ENCODE measurements at places on chromosomes 7 and 10. TPM values are rescaled to one million over a fixed set of nuclear protein-coding genes. Genes with fewer than 3 reads are reported as not detected.

DNA sequence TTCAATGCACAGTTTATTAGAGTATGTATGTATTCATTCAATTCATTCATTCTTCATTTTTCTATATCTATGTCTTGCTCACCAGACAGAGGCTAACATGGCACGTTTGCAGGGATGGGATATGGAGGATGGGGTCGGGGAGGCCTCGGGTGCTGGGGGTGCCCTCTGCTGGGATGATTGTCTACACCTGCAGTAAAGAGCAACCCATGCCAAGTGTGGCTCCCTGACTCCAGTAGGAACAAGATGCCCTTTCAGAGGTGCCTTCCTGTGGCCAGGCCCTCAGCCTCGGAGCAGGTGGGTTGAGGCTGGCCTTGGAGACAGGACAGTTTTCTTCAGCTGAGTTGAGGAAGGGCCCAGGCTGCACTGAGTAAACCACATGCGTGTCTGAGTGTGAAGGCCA lies 157.2 kb downstream of the SH2D4B start:
- no peak for DNase-seq

TYW1B gene
- total RNA-seq, result 11.5 TPM

DNA sequence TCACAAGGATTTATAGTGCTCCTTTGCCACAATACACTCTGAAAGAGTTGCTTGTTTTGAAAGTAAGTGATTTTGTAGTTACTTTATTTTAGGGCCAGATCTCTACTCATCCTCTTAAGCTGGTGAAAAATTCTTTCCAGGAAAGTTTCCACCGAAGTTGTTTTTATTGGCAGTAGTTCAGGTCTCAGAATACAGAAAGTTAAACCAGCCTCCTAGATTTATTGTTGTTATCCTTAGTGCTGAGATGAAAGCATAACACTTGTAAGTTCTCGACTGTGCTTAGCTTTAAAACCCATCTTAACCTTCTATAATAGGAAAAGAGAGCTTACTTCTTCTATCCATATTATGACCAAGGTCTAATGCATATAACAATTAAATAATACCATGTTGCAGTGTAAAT lies 5.5 kb downstream of the AP3M1 start:
- peak; percentile 74 for DNase-seq

- DNase-seq, result no peak
These were observed 119.6 kb upstream of the NPY start for GRCh38 chr7:24164401-24164800.

- DNase-seq, result no peak
These were observed 22.1 kb upstream of the PRKG1 start for GRCh38 chr10:51052163-51052562.

DNA sequence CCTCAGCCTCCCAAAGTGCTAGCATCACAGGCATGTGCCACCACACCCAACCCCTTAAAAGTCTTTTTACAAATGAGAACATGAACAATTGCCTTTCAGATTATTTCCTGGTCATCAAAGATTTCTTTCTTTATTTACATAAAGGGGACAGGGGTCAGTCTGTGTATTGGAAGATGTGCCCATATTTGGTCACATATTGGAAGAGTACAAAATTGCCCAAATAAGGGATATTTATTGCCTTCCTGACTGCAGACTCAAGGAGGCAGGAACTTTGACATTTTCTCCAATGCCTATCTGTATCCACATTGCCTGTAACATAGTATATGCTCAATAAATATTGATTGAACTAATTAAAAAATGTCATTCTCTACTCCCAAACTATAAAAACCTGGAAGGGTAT lies 25.9 kb upstream of the HERPUD2 start:
- no peak for DNase-seq
